ENCODE measurements at places on chromosomes 1 and 21. TPM values are rescaled to one million over a fixed set of nuclear protein-coding genes. Genes with fewer than 3 reads are reported as not detected.

GRCh38 chr1:1906185-1907097, 8.6 kb upstream of the CALML6 start:
- H3K4me1 ChIP-seq, result peaks cover 17% of the 10 kb centered on the region
- peak; percentile 73 for DNase-seq
- no peak overlapping the region for H3K4me3 ChIP-seq
- no peaks in the 10 kb centered on the region for H3K27me3 ChIP-seq
- H3K36me3 ChIP-seq, result no peaks in the 10 kb centered on the region
- H3K27ac ChIP-seq, result peak overlapping the region; percentile 24

- H3K27ac ChIP-seq, result peak overlapping the region; percentile 86
- no peaks in the 10 kb centered on the region for H3K27me3 ChIP-seq
- peaks cover 46% of the 10 kb centered on the region for H3K4me1 ChIP-seq
- no peak for DNase-seq
Observed at GRCh38 chr1:178682886-178683285, 42.2 kb upstream of the RALGPS2 start.

DNA sequence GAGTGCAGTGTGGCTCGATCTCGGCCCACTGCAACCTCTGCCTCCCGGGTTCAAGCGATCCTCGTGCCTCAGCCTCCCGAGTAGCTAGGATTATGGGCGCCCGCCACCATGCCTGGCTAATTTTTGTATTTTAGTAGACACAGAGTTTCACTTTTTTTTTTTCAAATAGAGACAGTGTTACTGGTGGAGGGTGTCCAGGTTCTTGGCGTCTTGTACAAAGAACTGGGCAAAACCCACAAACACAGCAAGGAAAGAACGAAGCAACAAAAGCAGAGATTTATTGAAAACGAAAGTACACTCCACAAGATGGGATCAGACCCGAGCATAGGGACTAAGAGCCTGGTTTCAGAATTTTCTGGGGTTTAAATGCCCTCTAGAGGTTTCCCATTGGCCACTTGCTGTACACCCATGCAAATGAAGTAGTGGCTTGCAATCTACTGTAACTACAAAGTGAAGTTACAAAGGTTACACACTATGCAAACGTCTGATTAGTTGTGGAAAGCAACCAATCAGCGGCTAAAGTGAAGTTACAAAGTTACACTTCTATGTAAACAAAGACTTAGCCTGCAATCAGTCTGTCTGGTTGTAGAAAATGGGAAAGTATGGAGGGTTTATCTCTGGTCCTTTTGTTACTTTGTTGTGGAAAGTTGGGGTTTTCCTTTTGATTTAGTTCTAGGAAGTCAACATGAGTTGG, 199.1 kb downstream of the DYRK1A start:
- no peaks in the 10 kb centered on the region for H3K36me3 ChIP-seq
- peaks cover 31% of the 10 kb centered on the region for H3K4me1 ChIP-seq
- peak overlapping the region; percentile 91 for H3K4me3 ChIP-seq
- peak; percentile 40 for DNase-seq

GRCh38 chr1:15501208-15502032, 22.6 kb downstream of the CASP9 start:
- H3K27me3 ChIP-seq, result no peaks in the 10 kb centered on the region
- H3K36me3 ChIP-seq, result peaks cover under 1% of the 10 kb centered on the region
- H3K4me1 ChIP-seq, result no peaks in the 10 kb centered on the region
- no peak overlapping the region for H3K27ac ChIP-seq
- no peak overlapping the region for H3K4me3 ChIP-seq

DNA sequence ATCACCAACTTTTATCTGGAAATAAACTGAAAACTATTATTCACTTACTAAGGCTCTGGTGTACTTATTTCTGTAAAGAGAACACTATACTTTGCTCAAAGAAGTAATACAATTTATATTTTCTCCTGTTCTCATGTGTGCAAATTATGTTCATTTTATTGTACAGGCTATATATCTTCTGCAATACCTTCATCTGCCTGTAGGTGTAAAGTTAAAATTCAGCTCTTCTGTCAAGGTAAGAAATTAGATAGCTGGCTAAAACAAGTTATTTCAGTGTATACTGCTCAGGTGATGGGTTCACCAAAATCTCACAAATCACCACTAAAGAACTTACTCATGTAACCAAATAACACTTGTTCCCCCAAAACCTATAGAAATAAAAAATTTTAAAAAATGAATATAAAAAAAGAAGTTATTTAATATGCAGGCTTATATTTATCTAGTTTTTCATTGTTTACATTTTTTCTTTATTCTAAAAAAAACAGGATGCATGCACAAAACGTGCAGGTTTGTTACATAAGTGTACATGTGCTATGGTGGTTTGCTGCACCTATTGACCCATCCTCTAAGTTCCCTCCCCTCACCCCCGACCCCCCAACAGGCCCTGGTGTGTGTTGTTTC, 81.5 kb downstream of the PTGER3 start:
- peaks cover 1% of the 10 kb centered on the region for H3K27me3 ChIP-seq
- DNase-seq, result peak; percentile 24
- H3K4me3 ChIP-seq, result no peak overlapping the region
- no peak overlapping the region for H3K27ac ChIP-seq
- H3K4me1 ChIP-seq, result no peaks in the 10 kb centered on the region

GRCh38 chr21:43871487-43871886, 6.5 kb downstream of the AGPAT3 start:
- no peak overlapping the region for H3K4me3 ChIP-seq
- H3K27me3 ChIP-seq, result no peaks in the 10 kb centered on the region
- peaks cover 28% of the 10 kb centered on the region for H3K4me1 ChIP-seq

DNA sequence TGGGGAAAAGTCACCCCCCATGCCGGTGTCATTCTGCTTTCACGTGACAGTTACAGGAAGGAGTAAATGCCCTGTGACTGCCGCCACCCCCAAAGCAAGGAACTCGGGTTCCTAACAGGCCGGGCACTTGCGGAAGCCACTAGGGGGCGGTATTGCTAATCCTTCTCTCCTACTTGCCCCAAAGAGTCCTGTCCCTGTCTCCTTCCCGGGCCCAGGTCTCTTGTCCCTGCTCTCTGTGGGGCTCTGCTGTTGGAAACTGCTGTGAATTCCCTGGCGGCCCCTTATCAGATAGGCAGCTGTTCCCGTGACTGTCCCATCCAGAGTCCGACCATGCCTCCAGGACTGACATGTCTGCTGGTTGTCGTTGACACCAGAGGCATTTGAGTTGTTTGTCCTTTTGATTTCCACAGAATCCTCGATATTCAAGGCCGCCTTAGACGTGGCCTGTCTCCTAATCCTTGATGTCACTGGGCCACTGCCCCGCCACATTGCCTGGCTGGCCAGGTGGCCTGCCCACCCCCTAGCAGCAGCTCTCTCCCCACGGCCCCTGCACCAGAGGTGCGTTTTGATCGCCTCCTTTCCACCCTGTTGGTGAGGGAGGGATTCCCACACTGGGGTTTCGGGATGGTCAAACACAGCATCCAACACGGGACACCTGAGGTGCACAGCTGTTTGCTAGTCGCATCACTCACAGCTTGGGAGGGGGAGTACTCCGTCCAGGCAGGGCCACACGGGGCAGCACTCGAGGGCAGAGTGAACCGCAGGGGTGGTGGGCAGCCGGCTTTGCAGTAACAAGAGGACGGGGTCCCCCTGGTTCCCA, 37.3 kb downstream of the CHAF1B start:
- H3K4me3 ChIP-seq, result no peak overlapping the region
- H3K27ac ChIP-seq, result no peak overlapping the region
- DNase-seq, result peak; percentile 35
- H3K36me3 ChIP-seq, result no peaks in the 10 kb centered on the region
- H3K27me3 ChIP-seq, result no peaks in the 10 kb centered on the region

DNA sequence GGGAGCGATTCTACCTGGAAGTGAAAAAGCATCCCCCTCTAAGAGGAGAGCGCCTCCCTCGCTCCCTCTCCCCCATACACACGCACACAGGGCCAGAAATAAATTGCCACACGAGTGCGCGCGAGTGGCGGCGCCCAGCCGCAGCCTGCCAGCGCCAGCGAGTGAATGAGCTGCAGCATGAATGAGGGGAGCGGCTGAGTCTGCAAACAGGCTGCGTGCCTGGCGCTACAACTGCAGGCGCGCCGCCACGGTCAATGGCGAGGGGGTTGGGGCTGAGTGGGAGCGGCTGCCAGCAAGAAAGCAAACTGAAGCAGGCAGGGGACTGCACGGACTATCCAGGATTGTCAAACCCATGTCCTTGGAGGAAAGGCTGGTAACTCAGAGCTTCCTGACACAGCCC, 2.2 kb downstream of the CAMK1G start:
- no peaks in the 10 kb centered on the region for H3K4me1 ChIP-seq
- H3K27ac ChIP-seq, result no peak overlapping the region
- H3K36me3 ChIP-seq, result no peaks in the 10 kb centered on the region
- no peak overlapping the region for H3K4me3 ChIP-seq

- H3K27ac ChIP-seq, result no peak overlapping the region
- H3K4me3 ChIP-seq, result no peak overlapping the region
- peaks cover 7% of the 10 kb centered on the region for H3K4me1 ChIP-seq
- peaks cover 15% of the 10 kb centered on the region for H3K27me3 ChIP-seq
- H3K36me3 ChIP-seq, result no peaks in the 10 kb centered on the region
Observed at GRCh38 chr1:17721444-17721843, 33.7 kb upstream of the ACTL8 start.

DNA sequence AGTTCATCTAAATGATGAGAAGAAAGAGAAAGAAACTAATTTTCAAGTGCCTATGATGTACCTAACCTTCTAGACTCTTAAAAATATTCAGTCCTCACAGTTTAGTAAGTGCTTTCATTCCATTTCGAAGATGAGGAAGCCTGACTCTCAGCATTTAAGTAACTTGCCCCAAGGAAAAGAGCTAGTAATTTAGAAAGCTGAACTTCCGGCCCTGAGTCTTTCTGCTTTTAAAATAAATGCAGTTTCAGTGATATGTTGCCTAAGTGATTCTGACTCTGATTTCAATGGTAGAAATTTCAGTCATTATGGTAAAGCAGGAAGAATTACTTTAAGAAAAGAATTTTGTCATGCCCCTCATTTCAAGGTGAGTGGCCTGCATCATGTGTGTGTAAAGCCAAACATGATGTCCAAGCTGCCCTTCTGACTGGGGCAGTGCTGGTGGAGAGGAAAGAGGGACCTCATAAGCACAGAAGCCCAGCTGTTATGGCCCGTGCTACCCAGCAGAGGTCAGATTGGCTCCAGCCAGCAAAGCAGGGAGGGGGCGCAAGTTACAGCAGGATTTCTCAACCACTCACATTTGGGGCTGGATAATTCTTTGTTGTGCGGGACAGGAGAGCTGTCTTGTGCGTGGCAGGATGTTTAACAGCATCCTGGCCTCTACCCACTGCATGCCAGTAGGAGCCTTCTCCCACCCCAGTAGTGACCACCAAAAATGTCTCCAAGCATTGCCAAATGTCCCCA, 10.7 kb downstream of the ATP1A4 start:
- H3K27me3 ChIP-seq, result peaks cover 30% of the 10 kb centered on the region
- DNase-seq, result no peak
- H3K27ac ChIP-seq, result no peak overlapping the region
- no peaks in the 10 kb centered on the region for H3K4me1 ChIP-seq

DNA sequence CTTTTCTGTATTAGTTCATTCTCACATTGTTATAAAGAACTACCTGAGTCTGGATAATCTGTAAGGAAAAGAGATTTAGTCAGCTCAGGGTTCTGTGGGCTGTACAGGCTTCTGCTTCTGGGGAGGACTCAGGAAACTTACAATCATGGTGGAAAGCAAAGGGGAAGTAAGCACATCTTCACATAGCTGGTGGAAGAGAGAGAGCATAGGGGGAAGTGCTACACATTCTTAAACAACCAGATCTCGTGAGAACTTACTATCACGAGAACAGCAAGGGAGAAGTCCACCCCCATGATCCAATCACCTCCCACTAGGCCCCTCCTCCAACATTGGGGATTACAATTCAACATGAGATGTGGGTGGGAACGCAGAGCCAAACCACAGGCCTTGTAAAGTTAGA, 37.9 kb upstream of the AHCTF1 start:
- no peaks in the 10 kb centered on the region for H3K4me1 ChIP-seq
- H3K36me3 ChIP-seq, result peaks cover 30% of the 10 kb centered on the region
- H3K4me3 ChIP-seq, result no peak overlapping the region
- no peak overlapping the region for H3K27ac ChIP-seq
- no peak for DNase-seq
- H3K27me3 ChIP-seq, result peaks cover 2% of the 10 kb centered on the region

- no peaks in the 10 kb centered on the region for H3K36me3 ChIP-seq
- no peak for DNase-seq
- H3K27ac ChIP-seq, result no peak overlapping the region
- no peaks in the 10 kb centered on the region for H3K4me1 ChIP-seq
Observed at GRCh38 chr1:223512057-223512456, 118.8 kb downstream of the CCDC185 start.

DNA sequence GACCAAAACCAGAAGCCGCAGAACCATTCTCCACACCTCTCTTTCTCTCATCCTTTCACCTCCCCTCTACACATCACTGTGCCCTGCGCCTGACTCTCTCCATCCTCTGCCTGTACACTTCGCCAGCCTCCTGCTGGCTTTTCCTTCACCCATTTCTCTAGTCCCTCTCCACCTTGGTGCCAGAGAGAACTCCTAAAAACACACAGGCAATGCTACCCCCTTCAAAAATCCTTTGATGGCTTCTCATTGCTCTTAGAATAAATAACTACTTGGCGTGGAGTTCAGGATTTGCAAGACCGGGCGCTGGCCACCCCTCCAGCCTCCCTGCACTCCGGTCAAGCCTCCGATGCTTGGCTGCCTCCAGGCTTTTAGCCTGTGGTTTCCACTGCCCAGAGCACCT, 8.6 kb downstream of the CRABP2 start:
- DNase-seq, result no peak
- no peaks in the 10 kb centered on the region for H3K36me3 ChIP-seq
- H3K27me3 ChIP-seq, result peaks cover 12% of the 10 kb centered on the region

The CELA2B gene
- total RNA-seq, result not detected

The TNFRSF9 gene
- total RNA-seq, result not detected

The MIXL1 gene
- total RNA-seq, result not detected

The SSBP3 gene
- 56.4 TPM for total RNA-seq

The PTPRC gene
- total RNA-seq, result 0.52 TPM

The ZNF593OS gene
- not detected for total RNA-seq

The LCE2C gene
- total RNA-seq, result not detected

The TMEM125 gene
- total RNA-seq, result not detected

The TMEM234 gene
- total RNA-seq, result 21.4 TPM

Measured in HFFc6 (cell line).